ENCODE measurements at places on chromosomes 11 and 22.

- H3K36me3 ChIP-seq, result no peaks in the 10 kb centered on the region
- H3K27ac ChIP-seq, result no peak overlapping the region
- no peaks in the 10 kb centered on the region for H3K4me1 ChIP-seq
- no peak overlapping the region for H3K4me3 ChIP-seq
- no peaks in the 10 kb centered on the region for H3K27me3 ChIP-seq
- DNase-seq, result no peak
These were observed 291.5 kb upstream of the CCDC179 start for GRCh38 chr11:23151819-23152218.

- DNase-seq, result no peak
- H3K36me3 ChIP-seq, result no peaks in the 10 kb centered on the region
- H3K4me3 ChIP-seq, result no peak overlapping the region
- peaks cover 26% of the 10 kb centered on the region for H3K27me3 ChIP-seq
- H3K27ac ChIP-seq, result no peak overlapping the region
- H3K4me1 ChIP-seq, result no peaks in the 10 kb centered on the region
These were observed 12.9 kb upstream of the TMPRSS13 start for GRCh38 chr11:117941976-117942654.

GRCh38 chr11:57530215-57530595 is 349 bp downstream of the TIMM10 start:
- H3K4me1 ChIP-seq, result peaks cover 38% of the 10 kb centered on the region
- peak overlapping the region; percentile 95 for H3K4me3 ChIP-seq
- no peak overlapping the region for H3K27ac ChIP-seq
- DNase-seq, result no peak

DNA sequence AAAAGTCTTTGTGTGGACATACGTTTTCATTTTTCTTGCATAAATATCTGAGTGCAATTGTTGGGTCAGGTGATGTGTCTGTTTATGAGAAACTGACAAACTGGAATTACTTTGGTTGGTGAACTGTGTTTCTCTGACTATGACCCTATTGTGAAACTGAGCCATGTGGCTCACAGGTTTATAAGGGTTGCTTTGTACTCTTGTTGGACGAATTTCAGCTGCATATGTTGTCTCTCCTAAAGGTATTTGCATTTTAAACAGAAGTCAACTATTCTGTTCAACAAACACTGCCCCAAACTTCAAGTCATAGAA is 34.4 kb upstream of the RASD2 start:
- no peak for DNase-seq
- no peak overlapping the region for H3K27ac ChIP-seq
- peaks cover 14% of the 10 kb centered on the region for H3K4me1 ChIP-seq
- no peaks in the 10 kb centered on the region for H3K36me3 ChIP-seq
- no peak overlapping the region for H3K4me3 ChIP-seq

- H3K36me3 ChIP-seq, result no peaks in the 10 kb centered on the region
- peaks cover 22% of the 10 kb centered on the region for H3K4me1 ChIP-seq
- no peak overlapping the region for H3K27ac ChIP-seq
- no peak overlapping the region for H3K4me3 ChIP-seq
- peaks cover 27% of the 10 kb centered on the region for H3K27me3 ChIP-seq
These were observed 139.3 kb downstream of the MYO18B start for GRCh38 chr22:25881210-25881755.

Measured in nephron progenitor cell (in vitro differentiated cells).